ENCODE measurements at places on chromosomes 3 and 15.

DNA sequence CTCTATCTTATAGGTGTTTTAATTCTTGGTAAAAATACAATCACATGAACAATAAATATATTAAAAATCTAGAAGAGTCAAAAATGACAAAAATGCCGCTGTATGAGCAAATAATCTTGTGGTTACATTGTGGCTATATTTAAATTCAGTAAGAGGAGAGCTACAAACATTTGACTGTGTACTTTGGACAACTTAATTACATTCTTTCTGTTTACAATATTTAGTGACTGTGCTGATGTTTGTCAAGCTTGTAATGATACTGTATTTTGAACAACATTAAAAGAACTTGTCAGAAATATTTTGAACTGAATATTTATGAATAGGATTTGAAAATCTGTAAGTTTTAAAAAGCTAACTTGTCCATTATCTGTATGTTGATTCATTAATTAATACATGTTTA lies 598.3 kb downstream of the SI start:
- no peak overlapping the region for H3K4me3 ChIP-seq
- no peaks in the 10 kb centered on the region for H3K4me1 ChIP-seq
- no peaks in the 10 kb centered on the region for H3K27me3 ChIP-seq
- DNase-seq: no peak
- H3K36me3 ChIP-seq: no peaks in the 10 kb centered on the region
- no peak overlapping the region for H3K27ac ChIP-seq

- H3K4me3 ChIP-seq: peak within 1 kb of the TSS; percentile 26
- H3K27me3 ChIP-seq: peaks cover 33% of the 10 kb centered on the region
- no peak within 1 kb of the TSS for H3K27ac ChIP-seq
- H3K4me1 ChIP-seq: peaks cover 4% of the 10 kb centered on the region
- no peaks in the 10 kb centered on the region for H3K36me3 ChIP-seq
Measured at GRCh38 chr15:57375827-57376695, at the start of gene CGNL1. CGNL1 (plus strand) TSS chr15:57376505; CDS start chr15:57438000, 61,495 bp downstream.

GRCh38 chr3:193794002-193794881 lies 201.2 kb downstream of the OPA1 start:
- peaks cover 6% of the 10 kb centered on the region for H3K27me3 ChIP-seq
- H3K27ac ChIP-seq: no peak overlapping the region

DNA sequence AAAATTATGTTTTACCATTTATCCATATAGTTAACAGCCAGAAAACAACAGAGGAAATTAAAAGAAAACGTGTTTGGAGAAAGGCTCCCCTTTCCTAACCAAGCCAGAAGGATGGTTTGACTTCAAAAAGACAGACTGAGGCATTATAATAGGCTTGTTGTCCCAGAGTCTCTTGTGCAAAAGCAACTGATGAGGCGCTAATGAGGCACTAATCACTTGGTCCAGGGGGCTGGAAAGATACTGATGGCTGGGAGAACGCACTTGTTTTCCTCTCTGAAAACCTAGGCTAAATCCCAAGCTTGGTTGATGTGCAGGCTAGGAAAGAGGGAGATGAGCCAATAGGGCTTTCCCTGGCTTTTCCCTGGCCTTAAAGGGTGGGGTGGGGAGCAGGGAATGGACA lies 389.6 kb downstream of the NTRK3 start:
- DNase-seq: no peak
- no peak overlapping the region for H3K4me3 ChIP-seq
- no peak overlapping the region for H3K27ac ChIP-seq
- H3K27me3 ChIP-seq: no peaks in the 10 kb centered on the region

GRCh38 chr3:102037209-102037608 lies 187.9 kb downstream of the NFKBIZ start:
- no peaks in the 10 kb centered on the region for H3K4me1 ChIP-seq
- no peaks in the 10 kb centered on the region for H3K36me3 ChIP-seq
- no peak overlapping the region for H3K27ac ChIP-seq

DNA sequence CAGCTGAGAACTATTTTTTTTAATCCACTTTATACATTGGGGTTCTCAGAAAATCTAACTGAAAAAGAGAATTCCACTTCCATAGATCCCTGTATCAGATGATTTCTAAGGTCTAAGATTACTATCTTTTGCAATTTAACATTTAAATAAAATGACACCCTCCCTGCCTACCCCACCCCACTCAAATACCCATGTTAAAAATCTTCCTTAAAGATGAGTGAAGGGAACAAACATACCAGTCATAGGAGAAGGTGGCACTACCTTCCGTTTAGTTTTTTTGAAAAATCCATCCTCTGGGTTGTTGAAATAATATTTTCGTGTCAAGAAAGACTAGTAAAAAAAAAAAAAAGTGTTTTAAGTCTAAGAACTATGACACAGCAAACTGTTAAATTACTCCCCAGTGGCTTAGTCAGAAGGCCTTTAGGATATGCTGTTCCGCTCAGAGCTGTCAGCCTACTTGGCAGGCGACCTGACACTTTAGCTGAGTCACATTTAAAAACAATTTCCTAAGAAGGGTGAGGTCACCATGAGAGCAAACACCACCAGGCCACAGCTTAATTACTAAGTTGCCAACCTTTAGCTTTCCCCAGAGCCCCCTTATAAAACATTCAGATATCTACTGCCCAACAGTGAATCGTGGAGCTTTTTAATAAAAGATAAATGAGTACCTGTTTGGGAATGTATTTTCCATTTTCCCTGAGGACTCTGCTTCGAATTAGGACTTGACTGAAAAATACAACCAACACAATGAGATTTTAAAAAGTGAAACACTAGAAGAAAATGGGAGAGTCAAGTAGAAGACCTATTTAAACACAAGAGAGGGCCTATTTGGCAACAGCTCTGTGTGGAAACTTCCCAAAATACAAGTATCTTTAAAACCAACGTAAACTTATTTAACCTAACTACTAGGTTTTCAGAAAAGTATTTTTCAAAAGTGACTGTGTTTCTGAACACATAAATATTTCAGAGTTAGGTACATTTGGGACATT lies 9.6 kb downstream of the EMC3 start:
- peak; percentile 78 for DNase-seq
- peaks cover 16% of the 10 kb centered on the region for H3K36me3 ChIP-seq
- peak overlapping the region; percentile 78 for H3K27ac ChIP-seq
- no peaks in the 10 kb centered on the region for H3K27me3 ChIP-seq
- H3K4me3 ChIP-seq: no peak overlapping the region

DNA sequence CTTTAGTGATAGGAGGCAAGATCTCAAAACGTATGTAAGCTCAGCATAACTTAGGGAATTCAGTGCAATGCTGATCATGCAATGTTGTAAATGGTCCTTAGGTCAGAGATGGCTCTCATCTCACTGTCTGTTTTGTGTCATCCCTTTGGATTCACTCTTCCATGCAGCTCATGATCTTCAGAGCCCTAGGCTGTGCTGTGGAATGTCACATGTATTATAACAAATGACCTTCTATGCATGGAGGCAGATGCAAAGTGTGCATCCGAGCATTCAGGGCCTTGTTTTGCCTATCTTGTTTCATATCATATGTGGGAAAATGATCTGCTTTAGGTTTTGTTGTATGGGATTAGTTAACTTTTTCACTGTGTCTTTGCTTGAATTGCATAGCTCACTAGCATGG lies 40.5 kb upstream of the PDZRN3 start:
- no peaks in the 10 kb centered on the region for H3K36me3 ChIP-seq
- H3K27ac ChIP-seq: no peak overlapping the region
- no peaks in the 10 kb centered on the region for H3K4me1 ChIP-seq
- H3K4me3 ChIP-seq: no peak overlapping the region
- H3K27me3 ChIP-seq: no peaks in the 10 kb centered on the region

DNA sequence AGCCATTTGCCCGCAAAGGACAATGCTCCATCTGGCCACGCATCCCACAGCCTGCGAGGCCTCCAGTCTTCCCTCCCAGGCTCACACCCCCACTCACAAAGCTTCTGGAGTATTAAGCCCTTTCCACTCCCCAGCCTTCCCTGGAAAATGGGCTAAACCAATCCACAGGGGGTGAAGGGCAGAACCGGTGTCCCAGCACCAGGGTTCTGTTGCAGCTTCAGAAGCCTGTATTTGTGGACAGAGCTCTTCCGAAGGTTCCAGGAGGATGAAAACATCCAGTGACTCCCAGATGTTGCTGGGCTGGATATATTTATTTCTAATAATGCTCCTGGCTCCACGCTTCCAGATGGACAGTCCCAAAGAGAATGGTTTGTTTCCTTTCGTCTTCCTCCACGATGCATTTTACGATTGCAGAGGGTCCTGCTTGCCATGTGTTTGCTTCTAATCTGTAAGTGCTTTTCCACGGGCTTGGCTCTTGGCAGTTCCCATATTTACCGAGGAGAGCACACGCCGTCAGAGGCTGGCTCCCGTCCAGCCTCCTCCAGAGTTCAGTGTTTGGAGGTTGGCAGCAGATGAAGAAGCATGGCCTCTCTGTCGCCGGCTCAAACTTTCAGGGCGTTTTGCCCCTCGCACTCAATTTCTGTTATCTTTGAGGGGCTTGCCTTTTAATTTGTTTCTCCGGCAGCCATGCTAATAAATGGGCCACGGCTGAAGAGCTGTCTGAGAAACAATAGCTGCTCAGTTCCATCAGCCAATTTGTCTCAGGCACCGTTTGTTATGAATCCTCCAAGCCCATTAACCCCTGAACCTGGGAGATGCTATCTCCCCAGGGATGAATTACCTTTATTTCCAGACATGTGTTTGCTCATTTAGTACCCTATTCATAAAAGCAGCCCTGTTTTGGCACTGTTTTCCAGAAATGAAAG lies 367.9 kb upstream of the PROK2 start:
- no peak overlapping the region for H3K27ac ChIP-seq
- DNase-seq: no peak
- H3K4me1 ChIP-seq: no peaks in the 10 kb centered on the region
- no peaks in the 10 kb centered on the region for H3K36me3 ChIP-seq

DNA sequence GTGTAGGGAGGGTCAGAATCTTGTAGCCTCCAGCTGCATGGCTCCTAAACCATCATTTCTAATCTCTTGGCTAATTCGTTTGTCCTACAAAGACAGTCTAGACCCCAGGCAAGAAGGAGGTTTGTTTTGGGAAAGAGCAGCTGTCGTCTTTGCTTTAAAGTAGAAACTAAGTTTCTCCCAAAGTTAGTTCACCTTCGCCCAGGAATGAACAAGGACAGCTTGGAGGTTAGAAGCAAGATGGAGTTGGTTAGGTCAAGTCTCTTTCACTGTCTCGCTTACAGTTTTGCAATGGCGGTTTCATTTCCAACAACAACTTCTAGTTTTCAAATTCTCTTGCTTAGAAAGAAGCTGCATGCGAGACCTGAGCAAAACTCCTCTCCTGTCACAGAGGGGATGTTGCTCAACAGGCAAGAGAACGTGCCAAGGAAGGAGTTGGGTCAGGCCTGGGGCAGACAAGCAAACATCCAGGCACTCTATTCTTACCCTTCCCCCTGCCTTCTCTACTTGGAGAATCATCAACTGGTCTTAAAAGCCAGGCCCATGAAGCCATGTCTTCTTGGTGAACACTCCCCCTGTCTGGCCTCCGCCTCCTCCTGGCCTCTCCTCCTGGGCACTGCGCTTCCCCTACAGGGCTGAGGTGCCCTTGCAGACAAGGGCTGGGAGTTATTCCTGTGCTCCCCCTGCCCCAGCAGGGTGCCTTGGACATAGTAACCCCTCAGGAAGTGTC lies 57.6 kb downstream of the TMEM44 start:
- H3K4me3 ChIP-seq: no peak overlapping the region
- peak overlapping the region; percentile 29 for H3K27ac ChIP-seq
- no peaks in the 10 kb centered on the region for H3K27me3 ChIP-seq
- DNase-seq: no peak
- peaks cover 41% of the 10 kb centered on the region for H3K4me1 ChIP-seq
- H3K36me3 ChIP-seq: no peaks in the 10 kb centered on the region

GRCh38 chr3:194893121-194893987 lies 207.7 kb downstream of the FAM43A start:
- no peak for DNase-seq
- H3K36me3 ChIP-seq: no peaks in the 10 kb centered on the region
- H3K27me3 ChIP-seq: no peaks in the 10 kb centered on the region
- H3K27ac ChIP-seq: no peak overlapping the region
- H3K4me3 ChIP-seq: no peak overlapping the region
- no peaks in the 10 kb centered on the region for H3K4me1 ChIP-seq

GRCh38 chr15:36175186-36175740 lies 404.2 kb upstream of the CDIN1 start:
- no peak for DNase-seq
- no peak overlapping the region for H3K4me3 ChIP-seq
- H3K27me3 ChIP-seq: no peaks in the 10 kb centered on the region
- no peaks in the 10 kb centered on the region for H3K36me3 ChIP-seq
- no peak overlapping the region for H3K27ac ChIP-seq

DNA sequence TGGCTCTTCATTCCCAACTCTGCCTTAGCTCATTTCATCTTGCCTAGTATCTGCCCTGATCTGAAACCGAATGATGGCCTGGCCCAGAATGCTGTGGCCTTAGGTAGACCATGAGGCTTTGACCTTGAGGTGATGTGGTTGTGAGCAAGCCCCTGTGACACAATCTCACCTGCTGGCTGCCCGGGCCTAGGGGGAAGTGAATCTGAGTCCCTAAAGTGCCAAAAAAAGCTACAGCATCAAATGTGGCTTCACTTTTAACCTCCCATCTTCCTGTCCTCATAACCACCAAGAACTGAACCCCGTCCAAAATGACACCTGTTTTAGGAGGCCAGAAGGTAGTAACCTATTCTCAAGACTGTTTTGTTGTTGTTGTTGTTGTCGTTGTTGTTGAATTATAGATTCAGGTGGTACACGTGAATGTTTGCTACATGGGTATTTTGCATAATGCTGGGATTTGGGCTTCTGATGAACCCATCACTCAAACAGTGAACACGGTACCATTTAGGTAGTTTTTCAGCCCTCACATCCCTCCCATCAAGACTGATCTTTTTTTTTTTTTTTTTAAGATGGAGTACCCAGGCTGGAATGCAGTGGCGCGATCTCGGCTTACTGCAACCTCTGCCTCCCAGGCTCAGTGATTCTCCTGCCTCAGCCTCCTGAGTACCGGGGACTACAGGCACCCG lies 54.6 kb downstream of the MCCC1 start:
- no peaks in the 10 kb centered on the region for H3K27me3 ChIP-seq
- no peak overlapping the region for H3K27ac ChIP-seq
- DNase-seq: no peak
- H3K4me1 ChIP-seq: no peaks in the 10 kb centered on the region

DNA sequence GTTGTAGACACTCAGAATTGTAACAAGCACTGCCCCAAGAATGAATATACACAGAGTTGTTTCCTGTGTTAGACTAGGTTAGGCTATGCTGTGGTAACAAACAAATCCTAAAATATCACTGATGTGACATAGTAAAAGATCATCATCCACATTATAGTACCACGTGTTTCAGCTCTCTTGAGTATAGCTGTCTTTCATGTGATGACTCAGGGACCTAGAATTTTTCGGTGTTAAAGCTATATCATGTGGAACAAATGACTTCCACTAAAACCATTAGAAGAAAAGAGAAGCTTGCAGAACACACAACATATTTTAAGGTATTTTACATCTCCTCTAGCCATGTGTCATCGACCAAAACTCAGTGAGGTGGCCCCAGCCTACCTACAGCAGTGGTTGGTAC lies 307.9 kb upstream of the RBMS3 start:
- no peaks in the 10 kb centered on the region for H3K27me3 ChIP-seq
- H3K36me3 ChIP-seq: no peaks in the 10 kb centered on the region
- H3K27ac ChIP-seq: no peak overlapping the region
- H3K4me1 ChIP-seq: no peaks in the 10 kb centered on the region
